Stimulated activated CD4-positive, alpha-beta T cell treated with anti-CD3 and anti-CD28 coated beads, Interleukin-1b, Interleukin-23, amount 100 ng/mL, for 4 hours (primary cell): ENCODE measurements at places on chromosomes 3 and 15.

- no peak for DNase-seq
These were observed 4.1 kb downstream of the CCDC12 start for GRCh38 chr3:46972396-46972795.

DNA sequence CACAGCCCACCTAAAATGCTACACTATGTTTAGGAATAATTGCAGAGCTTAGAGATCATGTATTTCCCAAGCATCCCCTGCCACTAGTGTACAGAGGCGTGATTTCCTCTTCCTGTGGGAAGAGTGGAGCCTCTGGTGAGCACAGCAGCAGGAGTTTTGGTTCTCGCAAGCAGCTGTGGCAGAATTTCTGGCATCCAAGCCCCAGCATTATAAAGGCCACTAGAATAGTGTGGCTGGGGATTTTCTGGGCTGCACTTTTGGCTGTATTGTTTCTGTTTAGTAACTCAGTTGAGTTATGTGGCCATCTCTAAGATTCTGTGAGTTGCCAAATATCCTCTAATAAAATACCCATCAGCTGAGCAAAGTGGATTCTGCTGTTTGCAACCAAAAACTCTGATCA is 64.7 kb downstream of the GPR176 start:
- no peak for DNase-seq

DNA sequence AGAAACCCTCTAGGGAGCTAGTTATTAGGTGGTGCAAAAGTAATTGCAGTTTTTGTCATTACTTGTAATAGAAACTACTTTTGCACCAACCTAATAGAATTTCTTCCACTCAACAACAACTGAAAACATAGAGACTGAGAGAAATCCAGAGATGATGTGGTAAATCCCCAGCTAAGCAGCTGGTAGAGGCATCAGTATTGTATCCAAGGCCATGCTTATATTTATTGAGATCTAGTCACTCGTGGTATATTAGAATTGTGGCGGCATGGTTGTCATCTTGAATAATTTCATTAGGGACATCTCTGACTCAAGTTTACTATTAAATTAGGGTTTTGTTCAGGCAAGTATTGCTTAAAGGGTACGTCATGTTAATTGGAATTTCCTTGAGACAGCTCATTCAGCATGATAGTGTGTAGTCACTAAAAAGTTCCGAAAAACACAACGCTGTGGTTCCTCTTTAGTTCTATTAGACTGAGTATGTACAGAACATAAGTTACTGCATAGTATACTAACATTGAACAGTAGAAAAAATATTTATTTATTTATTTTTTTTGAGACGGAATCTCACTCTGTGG is 35.3 kb downstream of the PAK2 start:
- DNase-seq: no peak

- DNase-seq: no peak
These were observed 722 bp downstream of the CHRNA3 start for GRCh38 chr15:78620021-78620526.

GRCh38 chr3:129827765-129828164 is 65.7 kb downstream of the TMCC1 start:
- DNase-seq: no peak
